ENCODE measurements at places on chromosomes 2 and 18.

DNA sequence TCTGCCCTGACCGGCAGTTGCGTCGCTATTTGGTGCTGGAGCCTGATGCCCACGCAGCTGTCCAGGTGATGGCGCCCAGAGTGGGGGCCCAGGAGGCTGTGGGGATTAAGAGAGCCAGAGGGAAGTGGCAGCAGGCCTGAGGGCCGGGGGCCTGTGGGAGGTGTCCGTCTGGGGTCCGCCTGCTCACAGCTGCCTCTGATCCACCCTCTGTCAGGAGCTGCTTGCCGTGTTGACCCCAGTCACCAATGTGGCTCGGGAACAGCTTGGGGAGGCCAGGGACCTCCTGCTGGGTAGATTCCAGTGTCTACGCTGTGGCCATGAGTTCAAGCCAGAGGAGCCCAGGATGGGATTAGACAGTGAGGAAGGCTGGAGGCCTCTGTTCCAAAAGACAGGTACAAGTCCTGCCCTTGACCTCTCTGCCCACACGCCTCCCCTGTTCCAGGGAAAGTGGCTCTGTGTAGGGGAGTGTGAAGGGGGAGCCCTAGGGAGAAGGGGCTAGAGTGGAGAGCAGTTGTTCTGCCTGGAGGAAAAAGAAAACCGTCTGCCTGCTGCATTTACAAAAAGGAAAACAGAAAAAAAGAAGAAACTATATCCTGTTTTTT, 11.6 kb downstream of the STK11IP start:
- DNase-seq = no peak

GRCh38 chr2:200479692-200480265, 30.1 kb downstream of the KCTD18 start:
- no peak for DNase-seq

- no peak for DNase-seq
These were observed 123.1 kb downstream of the EIPR1 start for GRCh38 chr2:3254442-3254941.

- no peak for DNase-seq
These were observed 91.9 kb downstream of the EPHA4 start for GRCh38 chr2:221480163-221480562.

GRCh38 chr2:73114273-73114867, 1.6 kb upstream of the RAB11FIP5 start:
- DNase-seq = no peak

GRCh38 chr18:6743999-6744398, 14.5 kb downstream of the ARHGAP28 start:
- no peak for DNase-seq

- no peak for DNase-seq
These were observed 1272.7 kb upstream of the TMEFF2 start for GRCh38 chr2:193467276-193467987.

All from T-helper 2 cell (primary cell).